Smooth muscle cell of the umbilical artery (primary cell): ENCODE measurements at places on chromosomes 12 and 14. TPM values are rescaled to one million over a fixed set of nuclear protein-coding genes. Genes with fewer than 3 reads are reported as not detected.

Gene RNASE1
- total RNA-seq: 0.30 TPM in 1 of 2 replicates, not detected in the other

Gene PRH2
- 0.28 TPM in 1 of 2 replicates, not detected in the other for total RNA-seq

Gene KHNYN
- total RNA-seq: 47.7 and 49.6 TPM in 2 replicates

Gene BIN2
- total RNA-seq: not detected in 2 replicates

Gene MON2
- 63.8 and 75.6 TPM in 2 replicates for total RNA-seq

Gene SLC6A15
- total RNA-seq: 5.6 and 16.0 TPM in 2 replicates

Gene DNAJC22
- 0.83 and 1.2 TPM in 2 replicates for total RNA-seq

Gene AJUBA
- total RNA-seq: 36.3 and 57.9 TPM in 2 replicates

Gene B4GALNT1
- 3.3 and 7.1 TPM in 2 replicates for total RNA-seq

Gene GPR84
- total RNA-seq: 0.05 TPM in 1 of 2 replicates, not detected in the other

Gene MYH6
- not detected in 2 replicates for total RNA-seq

Gene ITFG2
- total RNA-seq: 13.7 and 15.0 TPM in 2 replicates

Gene REM2
- 0.14 TPM in 1 of 2 replicates, not detected in the other for total RNA-seq

Gene MFAP5
- 5.3 and 57.4 TPM in 2 replicates for total RNA-seq

Gene ACSS3
- total RNA-seq: 6.2 and 8.9 TPM in 2 replicates
